Panc1 (cell line): ENCODE measurements at places on chromosomes 4 and X.

DNA sequence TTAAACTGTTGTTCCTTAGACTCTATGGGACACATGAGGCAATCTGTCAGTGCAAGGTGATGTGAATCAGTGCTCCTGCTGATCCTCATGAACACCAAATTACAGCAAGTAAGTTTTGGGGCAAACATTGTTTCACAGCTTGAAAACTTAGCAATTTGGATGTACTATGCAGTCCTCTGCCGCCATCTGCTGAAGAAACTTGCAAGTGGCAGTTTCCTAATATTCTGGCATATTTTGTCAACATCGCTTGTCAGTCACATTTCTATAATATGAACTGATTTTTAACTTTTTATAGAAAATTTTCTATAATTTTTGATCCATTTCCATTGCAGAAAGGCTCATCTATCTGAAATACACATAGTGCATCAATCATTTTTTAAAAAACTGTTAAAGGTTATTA lies 56.3 kb downstream of the ZAR1 start:
- peak; percentile 7 for DNase-seq

GRCh38 chr4:186144946-186145569 lies 40.6 kb downstream of the FAM149A start:
- no peak for DNase-seq

DNA sequence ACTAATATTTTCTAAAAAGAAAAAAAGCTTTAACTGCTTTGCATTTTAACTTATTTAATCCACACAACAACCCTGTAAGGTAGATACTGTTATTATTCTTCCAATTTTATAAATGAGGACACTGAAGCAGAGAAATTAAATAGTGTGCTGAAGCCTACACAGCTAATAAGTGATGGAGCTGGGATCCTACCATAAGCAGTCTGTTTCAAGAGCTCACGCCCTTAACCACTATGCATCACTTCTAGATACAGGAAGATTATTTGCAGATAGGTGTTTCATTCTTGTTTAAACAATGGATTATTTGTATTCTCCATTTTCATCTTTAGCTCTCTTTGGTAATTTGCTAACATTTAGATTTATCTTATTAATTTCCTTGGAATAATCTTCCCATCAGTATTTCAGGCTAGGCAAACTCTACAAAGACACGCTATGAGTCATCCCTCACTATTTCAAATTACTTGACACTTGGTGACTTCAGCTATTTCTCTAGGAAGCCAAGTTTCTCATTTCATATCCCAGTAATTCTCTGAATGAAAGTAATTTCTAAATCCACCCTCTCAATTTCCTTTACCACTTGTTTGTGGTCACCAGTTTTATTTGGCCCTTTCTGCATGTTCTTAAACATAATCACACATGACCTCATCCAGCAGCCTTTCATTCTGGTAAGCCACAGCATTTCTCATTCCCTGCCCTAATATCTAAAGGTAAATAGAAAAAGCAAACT lies 67.3 kb downstream of the ASB9 start:
- no peak for DNase-seq

GRCh38 chr4:85520765-85521749 lies 46.1 kb downstream of the ARHGAP24 start:
- DNase-seq, result no peak

DNA sequence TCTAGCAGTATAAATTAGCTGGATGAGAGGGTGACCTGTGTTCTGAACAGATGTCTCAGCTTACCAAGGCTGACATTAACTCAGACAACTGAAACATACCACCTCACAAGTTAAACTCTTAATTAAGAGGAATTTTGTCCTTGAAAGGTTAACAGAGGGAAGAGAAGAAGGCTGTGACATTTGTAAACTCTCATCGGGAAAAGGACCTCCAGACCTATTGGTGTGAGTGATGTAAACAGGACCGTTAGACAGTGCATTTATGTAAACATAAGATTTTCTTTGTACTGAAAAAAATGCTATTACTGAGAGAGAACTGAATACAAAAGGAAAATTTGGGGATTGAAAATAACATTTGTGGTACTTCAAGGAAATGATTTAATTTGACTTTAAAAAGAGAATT lies 308.4 kb upstream of the DIAPH2 start:
- DNase-seq, result no peak

- no peak for DNase-seq
These were observed 806.8 kb downstream of the PCDH19 start for GRCh38 chrX:99603091-99603814.

GRCh38 chr4:37664696-37665095 lies 21.5 kb downstream of the RELL1 start:
- DNase-seq, result no peak

DNA sequence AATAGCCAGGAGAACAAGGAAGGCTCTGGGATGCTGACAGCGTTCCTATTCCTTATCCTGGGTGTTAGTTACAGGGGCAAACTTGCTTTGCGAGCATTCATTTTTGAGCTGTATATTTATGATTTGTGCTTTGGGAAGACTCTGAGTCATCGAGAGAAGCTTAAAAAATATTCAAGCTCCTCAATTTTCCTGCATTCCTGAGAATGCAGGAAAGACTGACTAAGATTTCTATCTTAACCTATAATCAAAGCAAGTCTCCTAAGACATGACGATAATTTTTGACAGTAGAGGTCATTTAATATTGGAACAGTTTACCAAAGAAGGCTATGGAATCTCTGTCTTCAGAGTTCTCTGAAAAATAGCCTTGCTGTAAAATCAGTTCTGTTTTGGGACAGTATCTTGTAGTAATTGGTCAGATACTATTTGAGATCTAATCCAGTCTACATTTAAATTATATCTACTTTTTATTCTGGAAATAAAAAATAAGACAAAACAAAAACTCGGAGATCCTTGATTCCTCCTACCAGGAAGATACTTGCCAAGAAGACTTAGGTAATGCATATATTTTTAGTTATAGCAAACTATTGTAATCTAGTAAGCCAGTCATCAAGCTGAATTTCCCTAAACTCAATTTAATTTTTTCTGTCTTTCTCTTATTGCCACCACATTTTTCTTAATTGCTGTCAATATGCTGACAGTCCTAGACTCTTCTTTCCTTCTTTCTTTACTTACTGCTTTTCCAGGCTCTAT lies 31.7 kb downstream of the BBS12 start:
- no peak for DNase-seq

DNA sequence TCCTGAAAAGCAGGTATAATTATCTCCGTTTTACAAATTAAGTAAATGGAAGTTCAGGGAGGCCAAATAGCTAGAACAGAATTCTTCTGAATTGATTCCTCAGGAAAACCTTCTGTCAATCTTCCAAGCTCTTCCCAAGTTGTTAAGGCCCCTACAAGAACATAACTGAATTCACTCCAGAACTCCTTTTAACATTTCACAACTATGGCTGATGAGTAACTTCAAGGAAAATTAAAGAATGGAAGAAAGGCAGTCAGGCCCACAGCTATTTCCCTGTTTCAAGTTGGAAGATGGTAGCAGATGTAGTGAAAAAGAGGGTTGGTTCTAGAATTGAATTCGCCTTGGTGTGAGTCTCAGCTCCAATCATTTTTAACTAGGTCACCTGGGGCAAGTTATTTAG lies 15.9 kb downstream of the SETD7 start:
- no peak for DNase-seq

DNA sequence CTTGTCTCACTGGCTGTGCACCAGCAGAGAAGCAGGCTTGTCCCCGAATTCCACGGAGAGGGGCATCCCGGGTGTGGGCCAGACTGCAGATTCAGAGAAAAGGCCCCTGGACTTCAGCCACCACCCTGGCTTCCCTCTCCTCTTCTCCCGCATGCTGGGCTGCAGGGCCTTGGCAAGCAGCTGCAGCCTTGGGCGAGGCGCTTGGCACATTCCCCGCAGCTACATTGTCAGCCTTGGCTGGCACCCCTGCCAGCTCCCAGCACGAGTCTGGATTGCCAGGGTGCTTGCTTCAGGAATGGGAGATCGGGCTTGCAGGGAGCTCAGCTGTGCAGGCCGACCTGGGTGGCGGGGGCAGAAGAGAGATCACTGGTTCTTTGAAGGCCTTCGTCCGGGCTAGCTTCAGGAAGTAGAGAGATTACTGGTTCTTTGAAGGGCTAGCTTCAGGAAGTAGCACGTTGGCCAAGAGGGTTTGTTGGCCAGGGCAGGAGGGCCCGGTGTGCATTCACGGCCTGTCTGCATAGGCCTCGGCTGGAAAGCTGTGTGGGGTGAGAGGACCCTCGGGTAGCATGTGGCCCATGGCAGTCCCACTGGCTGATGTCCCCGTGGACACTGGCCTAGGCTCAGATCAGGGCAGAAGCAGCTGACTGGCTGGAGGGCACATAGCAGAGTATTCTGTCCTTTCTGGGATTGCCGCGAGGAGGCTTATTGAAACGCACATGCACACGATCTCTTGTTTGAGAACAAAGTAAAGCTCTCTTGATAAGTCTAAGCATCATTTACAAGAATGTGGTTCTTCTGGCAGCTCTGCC lies 2.7 kb downstream of the ABCD1 start:
- no peak for DNase-seq

- no peak for DNase-seq
These were observed 1.4 kb downstream of the SMARCA5 start for GRCh38 chr4:143514901-143515300.

DNA sequence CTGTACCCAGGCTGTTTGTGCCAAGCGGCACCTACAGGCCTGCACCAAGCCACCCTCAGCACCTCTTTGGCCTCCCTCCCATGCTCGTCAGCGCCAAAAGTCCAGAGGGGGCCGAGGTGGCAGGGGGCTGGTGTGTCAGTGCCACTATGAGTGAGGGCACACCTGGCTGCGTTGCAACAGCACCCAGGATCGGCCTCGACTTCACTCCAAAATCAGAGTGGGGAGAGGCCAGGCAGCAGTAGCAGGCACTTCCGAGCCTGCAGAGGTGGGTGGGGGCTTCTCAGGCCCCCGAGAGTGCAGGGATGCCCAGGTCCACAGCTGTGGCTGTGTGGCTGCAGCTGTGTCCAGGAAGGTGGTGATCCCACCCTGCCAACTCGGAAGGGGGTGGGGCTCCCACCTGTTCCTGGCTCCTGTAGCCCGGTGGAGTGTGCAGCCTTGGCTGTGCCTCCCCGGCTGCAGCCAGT lies 58.5 kb downstream of the PPA2 start:
- no peak for DNase-seq

GRCh38 chrX:29488919-29489318 lies 726.4 kb upstream of the MAGEB2 start:
- DNase-seq, result no peak

GRCh38 chrX:103211012-103211715 lies 3.7 kb upstream of the BEX4 start:
- DNase-seq, result peak; percentile 25

DNA sequence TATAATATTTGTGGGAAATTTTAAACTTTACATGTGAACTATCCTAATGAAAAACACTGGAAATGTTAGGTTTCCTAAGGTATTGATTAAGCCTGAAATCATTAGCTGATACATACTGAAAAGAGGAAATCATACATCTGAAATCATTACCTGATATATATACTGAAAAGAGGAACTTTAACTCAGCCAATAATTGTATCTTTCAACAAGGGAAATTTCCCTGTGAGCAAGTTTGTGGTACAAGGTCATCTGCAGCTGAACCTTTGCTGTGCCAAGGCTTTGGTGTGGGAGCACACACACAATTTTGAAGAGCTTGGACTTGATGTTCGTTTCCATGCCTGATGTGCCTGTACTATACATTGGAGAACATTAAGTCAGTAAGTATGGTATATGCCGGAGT lies 131.9 kb upstream of the USP9X start:
- DNase-seq, result no peak

DNA sequence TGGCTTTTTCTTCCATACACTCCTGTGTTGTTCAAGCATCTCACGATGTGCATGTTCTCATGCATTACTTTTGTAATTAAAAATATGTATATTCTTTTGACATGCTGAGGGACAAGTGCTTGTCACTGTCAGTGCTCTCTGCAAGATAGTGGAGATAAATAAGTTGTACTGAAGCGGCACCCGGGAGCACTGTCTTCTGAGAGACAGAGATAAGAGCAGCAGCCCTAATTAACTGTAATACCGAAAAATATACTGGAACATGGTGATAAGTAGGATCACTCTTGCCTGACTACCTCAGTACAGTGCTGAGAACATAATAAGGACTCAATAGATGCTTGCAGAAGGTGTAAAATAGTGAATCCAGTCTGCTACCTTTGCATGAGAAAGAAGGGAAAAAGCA lies 9.4 kb upstream of the GPR173 start:
- DNase-seq, result no peak

GRCh38 chr4:122836941-122837340 lies 10.3 kb downstream of the FGF2 start:
- DNase-seq, result no peak

- no peak for DNase-seq
These were observed 661 bp downstream of the SPIN4 start for GRCh38 chrX:63350465-63350877.

- DNase-seq, result no peak
These were observed 1496.8 kb downstream of the RPA4 start for GRCh38 chrX:98380556-98380955.

DNA sequence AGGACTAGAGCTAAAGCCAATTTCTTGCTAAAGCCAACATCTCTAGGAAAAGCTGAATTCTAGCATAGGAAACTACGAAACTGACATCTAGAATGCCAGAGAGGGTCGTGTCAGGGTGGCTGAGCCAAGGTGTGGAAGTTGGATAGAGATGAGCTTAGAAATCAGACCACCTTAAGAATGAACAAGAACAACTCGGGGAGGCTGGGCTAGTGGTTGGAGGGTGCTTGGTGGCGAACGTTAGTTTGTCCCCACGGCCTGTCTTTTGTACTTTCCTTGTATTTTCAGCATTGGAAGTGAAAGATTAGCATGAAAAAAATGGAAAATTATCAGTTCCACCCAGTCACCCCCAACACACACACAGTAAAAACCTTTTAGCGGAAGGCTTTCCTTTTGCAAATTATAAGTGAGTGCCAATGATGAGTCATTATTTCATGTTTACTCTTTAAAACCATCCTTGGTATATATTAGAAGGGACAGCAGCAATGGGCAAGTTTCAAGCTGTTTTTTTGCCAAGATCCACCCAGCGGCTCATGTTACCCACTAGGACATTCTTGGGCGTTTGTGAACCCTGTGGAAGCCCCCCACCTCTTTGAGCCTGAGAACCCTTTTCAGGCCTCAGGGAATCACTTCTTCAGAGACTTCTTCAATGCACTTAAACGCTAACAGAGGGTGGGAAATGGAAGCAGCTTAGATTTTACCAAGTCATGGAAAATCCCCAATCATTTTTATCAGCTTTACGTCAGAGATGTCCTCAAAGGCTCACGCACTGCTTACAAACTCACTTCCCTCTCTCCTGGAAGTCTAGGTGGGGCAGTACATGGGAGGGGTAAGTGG lies 4.9 kb upstream of the PPEF1 start:
- DNase-seq, result no peak

GRCh38 chrX:70087857-70088630 lies 25.8 kb downstream of the OTUD6A start:
- no peak for DNase-seq

- no peak for DNase-seq
These were observed 29.8 kb downstream of the ZFYVE28 start for GRCh38 chr4:2388429-2389182.
